ENCODE measurements at places on chromosomes 16 and 17.

- no peak for DNase-seq
These were observed 515 bp downstream of the SUMO2 start for GRCh38 chr17:75182319-75182568.

GRCh38 chr16:4018391-4018790, 97.9 kb downstream of the ADCY9 start:
- DNase-seq, result no peak

GRCh38 chr16:68306633-68307032, 4.1 kb downstream of the SLC7A6OS start:
- DNase-seq, result no peak

- DNase-seq, result no peak
These were observed 13.4 kb downstream of the CBFA2T3 start for GRCh38 chr16:88963583-88963982.

GRCh38 chr17:45867702-45868101, 23.0 kb downstream of the SPPL2C start:
- no peak for DNase-seq
